Lung (tissue), 17 donors: ENCODE measurements at places on chromosomes 2 and 18.

DNA sequence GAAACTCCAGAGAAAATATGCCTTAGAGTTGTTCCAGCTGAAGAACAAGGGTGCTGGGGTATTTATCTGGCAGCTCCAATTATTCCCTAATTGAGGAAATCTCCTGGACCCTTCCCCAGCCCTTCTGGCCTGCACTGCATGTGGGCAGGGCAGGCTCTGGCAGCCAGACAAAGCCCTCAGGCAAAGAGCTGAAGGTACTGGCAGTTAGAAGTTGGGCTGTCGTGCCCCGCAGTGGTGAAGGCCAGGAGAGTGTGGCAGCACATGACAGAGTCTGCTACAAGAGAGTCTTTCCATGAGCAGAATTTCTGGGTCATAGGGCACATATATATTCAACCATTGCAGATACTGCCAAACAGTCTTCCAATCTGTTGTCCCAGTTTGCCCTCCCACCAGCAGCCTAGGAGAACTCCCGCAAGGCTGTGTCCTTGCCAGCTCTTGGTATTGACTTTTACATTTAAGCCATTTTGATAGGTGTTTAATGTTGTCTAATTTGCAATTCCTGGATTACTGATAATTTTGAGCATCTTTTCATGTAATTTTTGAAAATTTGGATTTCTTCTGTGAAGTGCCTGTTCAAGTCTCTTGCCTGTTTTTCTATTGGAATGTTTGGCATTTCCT, 26.6 kb downstream of the ONECUT2 start:
- DNase-seq, result no peak

DNA sequence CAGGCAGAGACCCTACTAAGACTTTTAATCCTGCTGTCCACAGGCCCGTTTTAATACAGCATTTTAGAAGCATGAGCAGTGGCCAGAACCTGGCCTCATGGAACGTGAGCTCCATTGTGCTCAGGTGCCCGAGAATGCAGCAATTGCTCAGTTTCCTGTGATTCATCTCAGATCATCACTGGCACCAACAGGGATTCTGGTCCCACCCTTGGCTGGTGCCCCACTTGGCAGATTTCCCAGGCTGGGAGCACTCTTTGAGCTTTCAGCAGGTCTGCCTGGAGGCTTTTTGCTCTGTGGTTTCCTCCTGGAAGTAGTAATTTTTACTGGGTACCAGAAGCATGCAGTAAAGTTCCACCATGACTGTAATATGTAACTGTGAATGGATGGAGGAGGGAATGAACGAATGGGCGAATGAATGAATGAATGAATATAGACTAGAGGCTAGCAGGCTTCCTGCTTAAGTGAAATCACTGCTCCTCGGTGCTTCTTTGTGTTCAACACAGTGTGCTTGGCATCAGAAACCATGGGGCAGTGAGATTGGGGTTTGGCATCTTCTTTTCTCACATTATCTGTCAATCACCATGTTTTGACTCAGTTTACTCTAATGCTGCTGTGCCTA, 312.9 kb downstream of the PRKCE start:
- DNase-seq, result peak; percentile 53

- DNase-seq, result no peak
Measured at GRCh38 chr2:185700883-185701282, 37.7 kb upstream of the FSIP2 start.

GRCh38 chr2:69789175-69789721, 40.2 kb upstream of the GMCL1 start:
- DNase-seq, result peak; percentile 80

- no peak for DNase-seq
Measured at GRCh38 chr2:202716953-202717597, 82.3 kb downstream of the FAM117B start.

- no peak for DNase-seq
Measured at GRCh38 chr2:96730212-96730611, 9.7 kb downstream of the LMAN2L start.

DNA sequence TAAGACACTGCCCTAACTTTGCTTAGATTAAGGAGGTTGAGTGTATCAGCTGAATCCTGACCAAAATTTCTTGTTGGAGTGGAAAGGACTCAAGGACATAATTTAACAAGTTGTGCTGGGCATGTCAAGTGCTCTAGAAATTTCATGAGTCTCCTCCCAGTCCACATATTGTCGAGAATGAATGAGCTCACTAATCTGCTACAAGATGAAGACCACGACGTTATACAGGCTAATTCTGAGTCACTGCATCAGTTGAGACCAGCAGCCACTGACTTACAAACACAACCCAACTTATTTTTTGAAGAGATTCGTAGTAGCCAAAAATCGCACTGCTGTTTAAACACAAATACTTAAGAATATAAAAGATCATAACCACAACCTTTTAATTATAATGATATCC, 28.7 kb upstream of the SLC8A1 start:
- DNase-seq, result no peak
